Fibroblast of the aortic adventitia (primary cell): ENCODE measurements at places on chromosomes 12 and 14. TPM values are rescaled to one million over a fixed set of nuclear protein-coding genes. Genes with fewer than 3 reads are reported as not detected.

DNA sequence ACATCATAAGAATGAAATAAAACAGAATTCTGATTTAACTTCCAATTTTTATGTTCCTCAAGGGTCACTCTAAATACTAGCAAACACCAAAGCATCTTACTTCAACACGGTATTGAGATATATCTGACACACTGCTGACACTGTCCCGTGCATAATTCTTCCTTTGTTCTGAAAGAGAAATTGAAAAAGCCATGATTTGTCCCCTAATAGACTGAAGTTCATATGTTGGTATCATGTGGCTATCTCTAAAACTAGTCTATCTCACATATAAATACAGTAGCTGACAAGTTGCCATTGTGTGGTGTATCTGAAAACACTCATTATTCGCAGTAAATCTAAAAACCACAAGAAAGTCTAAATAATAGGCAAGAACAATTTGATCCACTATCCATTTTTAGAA lies 118.4 kb downstream of the EPS8 start:
- no peak for DNase-seq

The NRXN3 gene
- total RNA-seq: 0.18 and 0.41 TPM in 2 replicates

DNA sequence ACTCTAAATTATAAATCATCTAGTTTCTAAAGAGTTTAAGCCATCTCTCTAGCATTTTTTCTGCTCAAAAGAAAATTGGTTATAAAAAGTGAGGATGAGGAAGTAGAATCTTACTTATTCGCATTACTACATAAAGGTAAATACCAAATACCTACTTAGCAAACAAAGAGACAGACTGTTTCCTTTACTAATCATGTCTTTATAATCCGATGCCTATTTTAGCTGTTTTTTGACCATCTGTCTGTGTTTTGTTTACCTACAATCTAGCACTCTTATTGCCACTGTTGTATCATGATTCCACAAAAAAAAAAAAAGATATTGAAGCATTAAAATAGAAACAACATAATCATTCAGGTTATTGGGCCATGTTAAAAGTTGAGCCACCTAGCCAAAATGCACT lies 396.2 kb downstream of the PAWR start:
- no peak for DNase-seq

The PPP1R1A gene
- total RNA-seq: not detected in 2 replicates

The PIK3C2G gene
- 0.09 TPM in 1 of 2 replicates, not detected in the other for total RNA-seq

GRCh38 chr14:81535396-81536164 lies 1.9 kb upstream of the SEL1L start:
- no peak for DNase-seq
